Stimulated activated CD8-positive, alpha-beta memory T cell treated with anti-CD3 and anti-CD28 coated beads, Interleukin-2, amount 100 ng/mL, for 48 hours (primary cell): ENCODE measurements at places on chromosomes 16 and 17.

- DNase-seq, result no peak
Observed at GRCh38 chr17:58228679-58229078, 9.6 kb upstream of the MKS1 start.

DNA sequence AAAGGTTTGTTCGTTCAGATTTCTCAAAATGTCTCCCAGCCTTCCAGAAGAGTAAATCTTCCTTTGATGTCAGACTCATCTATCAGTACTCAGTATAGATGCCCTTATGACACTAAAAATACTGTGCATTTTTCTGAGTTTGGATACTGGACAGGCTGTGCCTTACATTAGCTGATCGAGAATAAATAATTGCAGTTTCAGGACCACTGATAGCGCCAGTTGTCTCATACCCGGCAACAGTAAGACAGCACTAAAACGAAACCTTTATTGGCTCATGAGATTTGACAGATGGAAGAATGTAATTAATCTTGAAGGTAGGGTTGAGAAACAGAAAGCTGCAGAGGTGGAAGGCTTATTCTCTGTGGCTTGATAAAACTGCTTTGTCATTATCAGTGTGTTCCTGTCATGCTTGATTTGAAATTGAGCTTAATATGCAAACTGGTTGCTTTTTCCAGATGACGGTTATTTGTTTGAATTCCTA is 1.2 kb downstream of the ATP6V0A1 start:
- DNase-seq, result no peak

- no peak for DNase-seq
Observed at GRCh38 chr17:71966459-71967313, 154.1 kb upstream of the SOX9 start.

DNA sequence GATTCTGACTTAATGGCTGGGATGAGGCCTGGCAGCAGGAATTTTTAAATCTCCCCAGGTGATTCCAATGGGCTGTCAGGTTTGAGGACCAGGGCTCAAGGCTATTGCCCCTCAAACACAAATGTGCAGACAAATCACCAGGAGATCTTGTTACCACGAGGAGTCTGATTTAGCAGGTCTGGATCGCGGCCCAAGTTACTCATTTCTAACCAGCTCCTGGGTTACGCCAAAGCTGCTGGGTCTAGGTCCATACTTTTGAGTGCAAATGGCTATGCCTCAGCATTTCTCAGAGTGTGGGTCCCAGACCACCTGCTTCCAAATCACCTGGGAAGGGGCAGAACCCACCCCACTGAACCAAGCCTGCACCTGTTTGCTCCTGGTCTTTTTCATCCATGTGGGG is 33.1 kb downstream of the CNGB1 start:
- no peak for DNase-seq

- DNase-seq, result no peak
Observed at GRCh38 chr17:53942436-53942835, 119.7 kb downstream of the KIF2B start.

DNA sequence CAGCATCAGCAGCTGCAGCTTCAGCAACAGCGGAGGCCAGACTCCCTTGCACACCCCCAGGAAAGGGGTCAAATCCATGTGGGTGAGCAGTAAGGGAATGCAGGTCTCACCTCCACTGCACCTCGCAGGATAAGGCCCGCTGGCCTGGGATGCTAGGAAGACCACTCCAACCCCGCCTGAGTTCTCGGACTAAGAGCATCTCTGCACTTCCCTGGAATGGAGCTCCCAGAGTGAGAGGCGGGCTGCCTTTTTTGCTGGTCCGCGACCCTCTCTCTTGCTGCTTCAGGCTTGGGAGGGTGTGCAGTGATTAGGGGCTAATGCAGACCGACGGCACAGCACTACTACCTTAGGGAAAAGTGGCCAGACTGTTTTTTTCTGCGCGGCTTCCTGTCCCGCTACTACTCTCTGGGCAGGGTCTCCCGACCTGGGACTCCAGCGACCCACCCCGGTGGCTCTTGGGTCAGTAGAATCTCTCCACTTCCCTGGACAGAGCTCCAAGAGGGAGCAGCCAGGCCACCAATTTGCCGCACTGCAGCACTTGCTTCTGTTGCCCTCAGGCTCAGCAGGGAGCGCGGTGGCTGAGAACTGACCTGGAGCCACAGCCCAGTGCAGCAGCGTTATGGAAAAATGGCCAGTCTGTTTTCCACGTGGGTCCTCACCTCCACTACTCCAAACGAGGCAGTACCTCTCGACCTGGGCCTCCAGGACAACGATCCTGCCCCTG is 480.4 kb downstream of the CDH8 start:
- no peak for DNase-seq

DNA sequence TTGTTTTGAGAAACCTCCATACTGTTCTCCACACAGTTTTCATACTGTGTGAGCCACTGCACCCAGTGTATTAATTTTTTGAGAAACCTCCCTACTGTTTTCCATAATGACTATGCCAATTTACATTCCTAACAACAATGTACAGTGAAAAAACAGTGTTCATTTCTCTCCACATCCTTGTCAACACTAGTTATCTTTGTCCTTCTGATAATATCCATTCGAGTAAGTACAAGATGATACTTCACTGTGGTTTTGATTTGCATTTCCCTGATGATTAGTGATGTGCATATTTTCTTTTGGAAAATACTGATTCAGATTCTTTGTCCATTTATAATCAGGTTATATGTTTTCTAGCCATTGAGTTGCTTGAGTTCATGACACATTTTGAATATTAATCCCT is 462.0 kb downstream of the CDH11 start:
- DNase-seq, result no peak

GRCh38 chr17:33689725-33690124 is 396.6 kb upstream of the ASIC2 start:
- DNase-seq, result no peak

- no peak for DNase-seq
Observed at GRCh38 chr17:19440421-19440820, 29.4 kb downstream of the RNF112 start.

- no peak for DNase-seq
Observed at GRCh38 chr16:87194172-87194571, 123.0 kb downstream of the C16orf95 start.

DNA sequence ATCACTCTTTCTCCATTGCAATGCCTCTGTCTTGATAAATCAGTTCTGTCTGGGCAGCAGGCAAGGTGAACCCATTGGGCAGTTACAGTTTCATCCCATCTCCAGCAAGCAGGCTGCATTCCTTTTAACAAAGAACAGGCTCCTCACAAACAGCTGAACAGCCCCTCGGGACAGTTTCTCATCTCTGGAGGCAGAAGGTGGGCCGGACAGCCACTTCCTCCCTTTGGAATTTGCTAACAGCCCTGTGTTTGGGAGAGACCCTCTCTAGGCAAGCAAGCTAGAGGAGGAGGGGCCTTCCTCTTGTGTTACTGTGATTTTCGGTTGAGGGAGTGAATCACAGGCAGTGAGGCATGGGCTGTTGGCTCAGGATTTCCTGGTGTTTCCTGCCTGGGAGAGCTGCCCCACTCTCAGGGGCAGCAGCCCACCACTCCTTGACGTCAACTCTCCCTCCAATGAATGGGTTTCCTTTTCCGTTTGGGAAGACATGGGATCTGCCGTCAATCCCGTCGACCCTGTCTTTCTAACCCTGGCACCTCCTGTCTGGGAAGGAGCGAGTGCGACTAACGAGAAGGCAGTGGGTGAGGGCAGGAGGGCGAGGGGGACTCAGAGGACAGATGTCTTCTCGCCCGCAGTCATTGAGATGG is 3.7 kb upstream of the PGS1 start:
- DNase-seq, result no peak

GRCh38 chr17:77819497-77819896 is 139.0 kb upstream of the TNRC6C start:
- DNase-seq, result no peak

DNA sequence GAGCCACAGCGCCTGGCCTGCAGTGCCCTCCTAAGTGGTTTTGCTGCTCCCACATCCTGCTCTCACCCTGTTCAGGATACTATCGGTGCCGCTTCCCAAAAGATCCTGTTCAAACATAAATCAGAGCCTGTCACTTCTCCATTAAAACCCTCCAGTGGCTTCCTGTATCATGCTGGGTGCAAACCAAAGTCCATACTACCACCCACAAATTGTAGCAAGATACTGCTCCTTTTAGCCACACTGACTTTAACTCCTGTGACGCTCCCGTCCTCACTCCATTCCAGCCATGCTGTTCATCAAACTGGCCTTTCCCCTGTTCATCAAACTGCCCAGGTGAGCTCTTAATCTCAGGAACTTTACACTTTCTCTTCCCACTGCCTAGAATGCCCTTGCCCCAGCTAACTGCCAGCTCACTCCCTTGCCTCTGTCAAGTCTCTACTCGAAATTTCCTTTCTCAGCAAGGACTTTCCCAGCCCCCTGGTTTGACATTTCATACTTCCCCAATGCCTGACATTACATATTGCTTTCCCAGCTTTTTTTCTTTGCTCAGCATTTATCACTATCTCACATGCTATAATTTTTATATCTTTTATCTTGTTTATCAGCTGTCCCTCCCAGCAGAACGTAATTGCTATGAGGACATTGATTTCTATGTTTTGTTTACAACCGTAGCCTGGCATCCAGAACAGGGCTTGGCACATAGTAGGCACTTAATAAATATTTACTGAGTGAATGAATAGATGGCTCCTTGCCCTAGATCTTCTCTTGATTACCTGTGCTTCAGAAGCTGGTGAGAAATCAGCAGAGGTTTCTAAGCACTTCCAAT is 44.3 kb upstream of the SMURF2 start:
- no peak for DNase-seq

- DNase-seq, result no peak
Observed at GRCh38 chr17:61318684-61319098, 81.0 kb upstream of the TBX2 start.

DNA sequence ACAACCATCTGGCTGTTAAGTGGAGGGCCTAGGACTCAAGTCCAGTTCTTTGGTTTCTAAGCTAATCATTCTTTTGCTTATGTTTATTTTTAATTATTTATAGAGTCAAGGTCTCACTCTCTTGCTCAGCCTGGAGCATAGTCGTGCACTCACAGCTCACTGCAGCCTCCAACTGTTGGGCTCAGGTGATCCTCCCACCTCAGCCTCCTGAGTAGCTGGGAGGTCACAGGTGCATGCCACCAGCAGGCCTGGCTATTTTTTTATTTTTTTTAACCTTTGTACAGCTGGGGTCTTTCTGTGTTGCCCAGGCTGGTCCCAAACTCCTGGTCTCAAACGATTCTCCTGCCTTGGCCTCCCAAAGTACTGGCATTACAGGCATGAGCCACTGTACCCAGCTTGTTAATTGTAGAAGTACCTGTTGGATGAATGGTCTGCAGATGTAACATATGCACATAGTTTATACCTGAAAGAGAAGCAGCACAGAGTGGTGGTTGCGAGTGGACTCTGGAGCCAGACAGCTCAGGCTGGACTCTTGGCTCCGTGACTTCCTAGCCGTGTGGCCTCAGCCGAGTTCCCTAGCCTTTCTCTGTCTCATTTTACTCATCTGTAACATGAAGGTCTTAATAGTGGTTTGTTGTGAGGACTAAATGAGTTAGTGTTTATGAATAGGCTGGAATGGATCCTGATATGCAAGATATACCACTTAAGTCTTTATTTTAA is 337.5 kb downstream of the SNX29 start:
- DNase-seq, result no peak

GRCh38 chr17:78341559-78342448 is 18.1 kb downstream of the SOCS3 start:
- no peak for DNase-seq

- DNase-seq, result peak; percentile 72
Observed at GRCh38 chr16:15434425-15435215, at the start of gene BMERB1. Gene BMERB1, plus strand, starts transcription at chr16:15434588. Its CDS starts 66 bp downstream, at chr16:15434654.

- no peak for DNase-seq
Observed at GRCh38 chr17:16449121-16449570, 33.8 kb downstream of the TRPV2 start.

- no peak for DNase-seq
Observed at GRCh38 chr16:14263011-14263410, 191.9 kb downstream of the MRTFB start.

DNA sequence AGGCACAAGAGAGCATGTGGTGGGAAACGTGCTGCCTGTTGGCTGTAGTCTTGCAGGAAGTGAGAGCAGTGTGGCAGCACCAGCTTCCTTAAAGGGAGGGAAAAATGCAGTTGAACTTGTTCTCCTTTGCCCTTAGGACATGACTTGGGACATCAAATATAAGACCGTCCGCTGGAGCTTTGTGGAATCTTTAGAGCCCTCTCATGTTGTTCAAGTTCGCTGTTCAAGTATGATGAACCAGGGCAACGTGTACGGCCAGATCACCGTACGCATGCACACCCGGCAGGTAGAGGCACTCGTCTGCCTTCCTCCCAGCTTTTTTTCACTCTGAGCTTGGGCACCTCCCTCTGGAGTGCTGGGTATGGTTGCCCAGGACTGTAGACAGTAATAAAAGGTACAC is 23.3 kb downstream of the GPR179 start:
- no peak for DNase-seq

GRCh38 chr16:85075236-85075924 is 36.9 kb downstream of the CIBAR2 start:
- DNase-seq, result no peak

- DNase-seq, result no peak
Observed at GRCh38 chr17:76104140-76104895, 731 bp upstream of the EXOC7 start.

GRCh38 chr17:81542431-81543338 is 9.5 kb downstream of the FAAP100 start:
- DNase-seq, result no peak

DNA sequence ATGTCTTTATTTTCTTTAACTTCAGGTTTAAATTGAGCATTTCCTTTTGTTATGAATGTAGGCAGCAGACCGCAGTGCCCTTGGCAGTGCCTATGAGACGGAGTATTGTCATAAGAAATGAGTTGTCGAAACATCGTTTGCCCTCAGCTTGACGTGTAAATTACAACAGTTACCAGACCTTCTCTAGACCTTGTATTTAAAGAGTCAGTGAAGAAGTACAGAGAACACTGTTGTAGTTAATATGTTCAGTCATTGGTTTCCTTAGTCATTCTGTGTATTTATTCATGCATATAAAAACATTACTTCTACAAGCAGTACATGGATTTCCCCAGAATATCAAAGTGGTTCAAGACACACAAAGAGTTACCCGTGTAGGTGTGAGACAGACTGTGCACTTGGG is 19.0 kb downstream of the IRF8 start:
- no peak for DNase-seq

DNA sequence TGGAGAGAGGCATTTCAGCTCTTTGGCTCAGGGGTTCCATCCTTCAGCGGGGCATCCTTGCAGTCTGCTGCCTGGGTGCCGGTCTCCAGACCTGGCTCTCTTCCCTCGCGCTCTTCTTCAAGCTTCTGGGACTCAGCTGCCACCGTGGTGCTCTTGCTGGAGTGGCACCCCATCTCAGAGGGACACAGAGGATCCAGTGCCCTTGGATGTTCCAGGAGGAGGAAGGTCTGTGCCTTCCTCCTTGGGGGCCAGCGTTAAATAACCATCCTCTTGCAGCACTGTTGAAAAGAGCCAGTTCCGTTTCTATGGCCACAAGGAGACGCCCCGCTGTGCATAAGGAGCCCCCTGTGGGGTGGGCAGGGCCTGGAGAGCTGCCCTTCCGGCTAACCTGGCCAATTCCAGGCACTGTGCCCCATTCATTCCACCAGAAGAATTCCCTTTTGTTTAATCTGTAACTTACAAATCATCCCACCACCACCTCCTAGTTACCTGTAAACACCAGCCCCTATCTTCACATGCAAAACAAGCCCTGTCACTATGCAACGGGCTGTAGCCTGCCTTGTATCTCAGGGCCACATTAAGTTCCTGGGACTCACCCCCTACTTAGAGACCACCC is 8.6 kb downstream of the CHD9NB start:
- no peak for DNase-seq

- DNase-seq, result no peak
Observed at GRCh38 chr17:70599198-70599597, 429.9 kb downstream of the KCNJ2 start.

- DNase-seq, result no peak
Observed at GRCh38 chr16:23673971-23674614, 4.6 kb upstream of the PLK1 start.
